Hippocampal formation (tissue), 2 donors: ENCODE measurements at places on chromosomes 7 and 10.

- peak; percentile 42 for DNase-seq
These were observed 471.8 kb downstream of the PLXDC2 start for GRCh38 chr10:20288060-20288459.

DNA sequence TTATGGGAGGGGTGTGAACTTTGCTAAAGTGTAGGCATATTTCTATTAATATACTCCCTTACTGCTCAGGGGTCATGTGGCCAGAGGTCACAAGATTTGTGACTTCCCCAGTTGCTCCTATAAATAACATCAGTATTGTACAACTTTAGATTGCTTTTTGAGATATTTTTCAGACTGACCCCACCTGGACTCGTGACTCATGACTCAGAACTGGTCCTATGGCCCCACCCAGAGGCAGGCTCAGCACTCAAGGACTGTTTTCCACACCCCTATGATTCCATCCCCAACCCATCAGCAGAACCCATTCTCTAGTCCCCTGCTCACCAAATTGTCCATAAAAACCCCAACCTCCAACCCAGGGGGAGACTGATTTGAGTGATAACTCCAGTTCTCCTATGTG, 2.7 kb upstream of the CUL2 start:
- DNase-seq, result no peak

- DNase-seq, result no peak
These were observed 221.4 kb upstream of the SEMA3C start for GRCh38 chr7:81140252-81140651.

DNA sequence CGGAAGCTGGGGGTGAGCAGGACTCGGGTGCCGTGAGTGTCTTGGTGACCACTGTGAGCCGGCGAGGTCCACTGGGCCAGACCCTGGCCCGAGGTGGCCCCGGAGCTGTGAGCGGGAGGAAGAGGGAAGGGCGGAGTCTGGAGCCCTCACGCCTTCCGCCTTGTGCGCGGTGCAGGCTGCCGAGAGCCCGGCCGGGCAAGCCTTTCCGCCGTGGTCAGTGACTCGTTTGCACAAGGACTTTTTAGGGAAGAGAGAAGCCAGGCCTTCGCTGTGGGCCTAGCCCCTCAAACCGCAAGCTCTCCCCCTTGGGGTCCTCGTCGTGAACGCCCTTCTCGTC, 40.9 kb upstream of the ZNF32 start:
- DNase-seq, result peak; percentile 16

GRCh38 chr7:145978769-145979168, 137.8 kb upstream of the CNTNAP2 start:
- no peak for DNase-seq

GRCh38 chr7:80347173-80347572, 164.7 kb downstream of the GNAT3 start:
- DNase-seq, result no peak

DNA sequence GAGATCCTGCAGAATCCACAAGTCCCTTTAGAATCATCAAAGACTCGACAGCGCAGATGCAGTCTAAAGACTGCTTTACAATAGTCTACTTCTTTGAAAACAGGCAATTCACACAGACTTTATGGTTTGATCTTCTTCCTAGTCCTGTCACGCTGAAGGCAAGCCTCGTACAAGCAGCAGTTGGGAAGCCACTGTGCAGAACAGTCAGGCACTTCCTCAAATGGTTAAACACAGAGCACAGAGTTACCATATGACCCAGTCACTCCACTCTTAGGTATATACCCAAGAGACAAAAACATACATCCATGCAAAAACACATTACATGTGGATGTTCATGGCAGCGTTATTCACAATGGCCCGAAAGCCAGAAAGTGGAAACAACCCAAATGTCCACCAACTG, 41.4 kb downstream of the LRRC20 start:
- no peak for DNase-seq

DNA sequence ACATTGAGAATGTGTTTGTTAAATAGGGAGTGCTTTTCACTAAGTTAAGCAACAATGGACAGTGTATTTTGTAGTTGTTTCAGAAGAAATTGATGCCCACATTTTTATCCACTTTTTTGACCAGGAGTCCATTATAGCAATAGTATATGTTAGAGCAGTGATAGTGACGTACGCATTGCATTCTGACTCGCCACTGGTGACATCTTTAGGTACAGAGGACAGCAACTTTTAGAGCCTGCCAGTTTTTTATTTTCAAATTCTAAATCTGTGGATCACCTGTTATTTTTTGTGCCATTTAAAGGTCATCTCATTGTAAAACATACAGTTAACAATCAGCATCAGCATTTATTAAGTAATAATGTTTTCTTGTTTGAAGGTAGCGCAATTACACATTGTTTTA, 1.4 kb downstream of the UBE2D1 start:
- no peak for DNase-seq

GRCh38 chr10:96921655-96922054, 89.6 kb downstream of the LCOR start:
- DNase-seq, result no peak

DNA sequence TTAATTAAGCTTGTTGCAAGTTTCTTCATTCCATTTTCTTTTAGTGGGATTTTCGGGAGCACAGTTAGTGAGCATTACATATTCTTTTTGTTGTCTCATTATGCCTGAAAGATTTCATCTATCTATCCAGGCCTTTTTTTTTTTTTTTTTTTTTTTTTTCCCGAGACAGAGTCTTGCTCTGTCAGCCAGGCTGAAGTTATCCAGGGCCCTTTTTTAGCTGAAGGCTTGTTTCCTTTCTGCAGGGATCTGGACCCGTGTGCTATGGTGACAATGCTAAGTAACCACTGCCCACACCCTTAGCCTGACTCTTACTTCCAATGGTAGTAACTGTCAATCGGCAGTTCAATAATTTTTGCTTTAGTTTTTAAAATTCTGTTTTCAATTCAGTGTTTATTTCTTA, 190.8 kb upstream of the MTPN start:
- DNase-seq, result no peak

DNA sequence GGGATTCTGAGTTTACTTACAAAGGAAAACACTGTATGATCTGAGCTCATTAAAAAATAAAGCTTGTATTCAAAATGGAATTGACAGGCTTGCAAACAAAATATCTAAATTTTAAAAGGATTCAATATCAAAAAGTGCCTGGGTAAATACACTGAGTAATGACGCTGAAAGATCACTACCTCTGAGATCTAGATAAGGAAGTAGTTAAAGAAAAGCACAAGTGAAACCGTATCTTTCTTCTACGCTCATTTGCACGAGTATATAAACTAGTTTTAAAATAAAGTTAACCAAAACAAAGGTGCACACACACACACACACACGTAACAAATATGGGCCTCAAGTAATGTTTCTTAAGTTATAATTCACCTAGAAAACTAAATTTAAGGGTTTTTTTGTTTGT, 93.4 kb downstream of the SNX13 start:
- no peak for DNase-seq

DNA sequence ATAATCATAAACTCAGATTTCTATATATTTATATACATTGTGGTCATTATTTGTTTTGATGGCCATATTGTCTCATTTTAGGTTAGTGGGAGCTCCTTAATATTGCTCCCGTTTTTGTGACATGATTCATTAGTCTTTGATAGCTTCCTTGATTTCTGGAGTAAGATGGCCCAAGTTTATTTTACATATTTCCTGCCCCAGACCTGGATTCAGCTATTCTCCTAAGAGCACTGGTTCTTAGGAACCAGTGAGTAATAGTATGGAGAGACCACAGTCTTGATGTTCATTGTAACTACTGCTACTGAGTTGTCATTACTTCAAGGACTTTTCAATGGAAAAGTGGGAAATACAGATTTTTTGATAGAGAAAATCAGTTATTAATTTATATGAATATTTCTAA, 6.0 kb downstream of the TFPI2 start:
- no peak for DNase-seq

- DNase-seq, result no peak
These were observed 22.7 kb upstream of the TMEM254 start for GRCh38 chr10:80055760-80056159.

DNA sequence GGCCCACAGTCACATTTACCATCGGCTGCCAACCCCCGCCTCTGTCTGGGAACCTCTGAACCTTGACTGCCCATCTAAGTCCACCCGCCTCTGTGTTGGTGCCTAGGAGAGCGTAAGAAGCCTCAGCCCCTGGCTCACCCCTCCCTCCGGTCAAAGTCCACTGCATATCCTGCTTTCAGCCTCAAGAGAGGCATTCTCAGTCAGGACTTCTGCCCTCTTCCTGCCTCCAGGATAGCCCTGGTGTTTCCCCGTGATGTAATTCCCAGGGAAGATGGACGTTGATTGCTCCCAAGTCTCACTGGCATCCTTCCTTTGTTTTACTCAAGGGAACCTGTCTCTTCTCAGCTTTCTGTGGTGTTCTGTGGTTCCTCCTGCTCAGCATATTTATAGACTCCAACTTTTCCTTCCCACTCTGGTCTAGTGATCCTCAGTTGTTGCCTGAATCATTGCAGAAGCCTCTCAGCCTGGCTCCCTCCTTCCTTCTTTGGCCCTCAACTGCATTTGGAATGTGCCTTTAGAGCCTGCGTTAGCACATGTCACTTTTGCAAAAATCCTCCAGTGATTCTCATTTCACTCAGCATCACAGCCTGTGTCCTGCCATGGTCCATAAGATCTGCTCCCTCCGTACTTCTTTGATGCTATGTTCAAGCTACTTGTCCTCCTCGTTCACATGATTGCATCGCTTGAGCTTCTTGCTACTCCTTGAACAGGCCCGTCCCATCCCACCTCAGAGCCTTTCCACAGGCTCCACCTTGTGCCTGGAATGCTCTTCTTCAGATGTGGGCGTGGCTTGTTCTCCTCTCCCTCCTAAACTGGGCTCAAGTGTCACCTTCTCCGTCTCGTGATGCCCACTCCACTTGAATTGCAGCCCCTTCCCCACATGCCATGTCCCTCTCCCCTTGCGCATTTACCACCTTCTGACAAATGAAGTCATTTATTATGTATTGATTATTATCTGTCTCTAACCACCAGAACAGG, 124.2 kb downstream of the PLPP4 start:
- no peak for DNase-seq

DNA sequence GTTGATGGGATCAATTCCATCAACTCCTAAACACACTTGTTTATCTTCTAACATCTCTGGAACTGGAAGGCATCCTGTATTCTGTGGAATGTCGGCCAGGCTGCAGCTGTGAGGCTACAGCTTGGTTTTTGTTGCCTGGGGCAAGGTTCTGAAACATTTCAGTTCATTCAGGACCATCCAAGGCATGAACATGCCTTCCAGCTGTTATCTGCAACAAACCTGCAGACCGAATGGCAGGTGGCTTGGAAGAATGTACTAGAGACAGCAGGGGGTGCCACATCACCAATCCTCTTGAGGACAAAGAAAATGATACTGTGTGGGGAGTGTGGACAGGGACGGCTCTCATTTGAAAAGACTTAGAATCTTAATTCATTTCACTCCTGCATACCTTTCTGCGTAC, 12.4 kb downstream of the PAPOLB start:
- peak; percentile 27 for DNase-seq

GRCh38 chr10:62749093-62749683, 55.3 kb upstream of the ADO start:
- no peak for DNase-seq

GRCh38 chr10:72234560-72235095, 18.6 kb upstream of the ASCC1 start:
- no peak for DNase-seq

DNA sequence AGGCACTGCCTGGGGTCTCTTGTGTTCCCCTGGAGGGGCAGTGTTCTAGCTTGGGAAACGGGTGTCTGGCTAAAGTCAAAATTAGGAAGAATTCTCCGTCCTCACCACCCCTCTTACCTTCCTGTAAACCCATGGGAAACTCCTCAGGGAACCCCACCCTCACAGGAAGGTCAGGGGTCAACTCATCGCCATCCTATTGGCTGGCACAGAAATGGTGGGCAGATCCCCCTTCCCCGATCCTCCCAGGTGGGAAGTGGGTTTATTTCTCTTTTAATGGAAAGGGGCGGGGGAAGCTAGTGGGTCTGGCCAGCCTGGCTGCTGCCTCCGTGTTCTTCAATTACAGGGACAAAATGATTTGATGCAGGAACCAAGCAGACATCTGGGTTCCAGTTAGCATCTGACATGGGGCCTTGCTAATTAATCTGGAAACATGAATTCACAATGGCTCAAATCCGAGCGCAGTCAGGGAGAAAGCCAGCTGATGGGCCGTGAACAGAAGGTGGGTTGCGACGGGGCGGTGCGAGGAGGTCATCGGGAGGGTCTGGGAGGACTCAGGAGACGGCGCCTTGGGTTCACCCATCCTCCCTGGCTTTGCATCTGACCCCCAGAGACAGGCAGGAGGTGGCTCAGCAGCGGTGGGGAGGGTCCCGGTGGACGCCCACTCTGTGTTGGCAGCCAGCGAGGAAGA, 66.6 kb downstream of the SLIT1 start:
- no peak for DNase-seq

- no peak for DNase-seq
These were observed 180.0 kb downstream of the PDE1C start for GRCh38 chr7:31890198-31890597.

GRCh38 chr7:99380823-99381663, 6.5 kb downstream of the ARPC1B start:
- no peak for DNase-seq

GRCh38 chr10:43166207-43166879, 28.1 kb downstream of the CSGALNACT2 start:
- DNase-seq, result no peak

DNA sequence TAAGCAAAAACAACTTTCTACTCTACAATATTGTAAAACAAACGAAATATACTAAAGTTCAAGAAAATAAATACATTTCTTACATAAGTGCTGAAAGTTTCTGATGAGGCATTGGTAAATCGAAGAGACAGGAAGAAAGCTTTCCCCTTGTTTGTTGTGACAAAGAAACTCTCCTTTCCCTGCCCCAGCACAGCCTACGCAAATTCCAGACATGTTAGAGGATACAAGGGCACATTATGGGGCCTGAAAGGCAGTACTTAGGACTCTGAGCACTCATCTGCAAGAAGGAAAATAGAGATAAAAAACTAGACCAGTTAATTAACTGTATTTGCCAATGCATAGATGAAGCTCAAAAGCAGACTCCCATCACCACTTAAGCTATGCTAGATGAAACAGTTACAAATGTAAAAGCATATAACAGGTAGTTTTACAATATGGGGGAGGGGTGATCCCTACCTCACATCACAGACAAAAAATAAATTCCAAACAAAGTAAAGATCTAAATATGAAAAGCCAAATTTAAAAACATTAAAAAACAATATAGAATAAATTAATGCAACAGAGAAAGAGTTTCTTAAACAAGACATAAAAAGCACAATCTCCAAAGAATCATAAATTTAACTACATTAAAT, 21.8 kb downstream of the ARHGAP19 start:
- no peak for DNase-seq

- no peak for DNase-seq
These were observed 14.2 kb upstream of the BRI3 start for GRCh38 chr7:98267303-98267702.

- no peak for DNase-seq
These were observed 16.5 kb downstream of the KNDC1 start for GRCh38 chr10:133176546-133176945.
